Head of caudate nucleus (tissue), 42 donors: ENCODE measurements at places on chromosomes 6 and 20.

GRCh38 chr6:44041461-44042260 is 85.6 kb downstream of the MRPL14 start:
- peak; percentile 69 for DNase-seq

DNA sequence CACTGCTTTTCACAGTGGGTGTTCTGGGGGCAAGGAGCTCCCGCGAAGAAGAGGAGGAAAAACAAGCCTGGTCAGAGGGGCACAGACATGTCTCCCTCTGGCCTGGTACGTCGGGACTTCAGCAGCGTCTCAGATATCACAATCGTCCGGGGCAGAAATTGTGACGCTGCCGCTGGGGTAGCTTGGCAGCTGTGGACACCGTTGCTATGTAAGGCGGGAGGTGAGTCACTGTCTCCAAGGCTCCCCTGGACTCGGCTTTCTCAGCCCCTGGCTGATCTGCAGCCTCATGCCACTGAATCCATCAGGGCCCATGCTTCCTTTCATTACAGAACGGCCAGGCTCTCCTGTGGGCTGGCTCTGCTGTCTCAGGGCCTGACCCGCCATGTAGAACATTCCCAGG is 98.7 kb downstream of the SULF2 start:
- no peak for DNase-seq

- DNase-seq = no peak
These were observed 41.2 kb downstream of the KCNK5 start for GRCh38 chr6:39188098-39188450.

- DNase-seq = no peak
These were observed 288.7 kb downstream of the CD109 start for GRCh38 chr6:73984571-73985210.

DNA sequence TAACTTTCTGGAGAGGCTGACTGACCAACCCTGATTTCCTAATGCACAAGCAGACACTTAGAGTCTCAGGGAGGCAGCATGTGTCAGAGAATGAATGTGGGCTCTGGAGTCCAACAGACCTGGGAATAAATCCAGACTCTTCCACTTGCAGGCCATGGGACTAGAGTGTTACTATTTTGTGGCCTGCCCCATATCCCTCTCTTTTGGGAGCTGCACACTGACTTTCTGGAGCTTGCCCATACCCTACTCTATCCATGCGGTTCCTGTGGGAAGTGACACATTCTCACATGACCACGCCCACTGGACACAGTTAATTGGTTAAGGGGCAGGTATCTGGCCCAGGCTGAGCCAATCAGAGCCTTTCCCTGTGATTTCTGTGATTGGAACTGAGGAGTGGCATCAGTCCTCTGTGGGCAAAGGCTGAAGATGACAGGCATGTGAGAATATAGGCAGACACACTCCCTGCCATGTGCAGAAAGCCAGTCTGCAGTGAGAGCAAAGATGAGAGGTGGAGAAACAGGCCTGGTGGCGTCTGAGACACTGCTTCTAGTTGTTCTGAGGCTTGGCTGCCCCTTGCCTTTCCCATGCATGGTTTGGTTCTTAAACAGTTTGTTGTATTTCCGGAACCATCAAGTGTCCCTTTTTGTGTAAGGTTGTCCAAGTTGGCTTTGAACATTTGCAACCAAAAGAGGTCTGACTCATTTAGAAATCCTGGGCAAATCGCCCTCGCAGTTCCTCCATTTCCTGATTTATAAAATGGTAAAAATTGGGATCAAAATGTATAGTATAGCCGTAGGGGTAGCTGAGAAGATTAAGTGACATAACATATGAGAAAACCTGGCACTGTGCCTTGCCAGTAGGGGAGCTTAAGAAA is 125.6 kb downstream of the CDC5L start:
- no peak for DNase-seq

GRCh38 chr6:56995347-56995902 is 40.5 kb downstream of the BEND6 start:
- no peak for DNase-seq

- DNase-seq = no peak
These were observed 39.3 kb downstream of the NINL start for GRCh38 chr20:25546048-25546447.

- peak; percentile 37 for DNase-seq
These were observed 11.3 kb downstream of the SERPINB9 start for GRCh38 chr6:2891768-2892170.

- DNase-seq = peak; percentile 76
These were observed at the start of gene ZBTB2 for GRCh38 chr6:151391471-151392413. Gene ZBTB2, minus strand, starts transcription at chr6:151391559. Its CDS starts 17,922 bp downstream, at chr6:151373637.

DNA sequence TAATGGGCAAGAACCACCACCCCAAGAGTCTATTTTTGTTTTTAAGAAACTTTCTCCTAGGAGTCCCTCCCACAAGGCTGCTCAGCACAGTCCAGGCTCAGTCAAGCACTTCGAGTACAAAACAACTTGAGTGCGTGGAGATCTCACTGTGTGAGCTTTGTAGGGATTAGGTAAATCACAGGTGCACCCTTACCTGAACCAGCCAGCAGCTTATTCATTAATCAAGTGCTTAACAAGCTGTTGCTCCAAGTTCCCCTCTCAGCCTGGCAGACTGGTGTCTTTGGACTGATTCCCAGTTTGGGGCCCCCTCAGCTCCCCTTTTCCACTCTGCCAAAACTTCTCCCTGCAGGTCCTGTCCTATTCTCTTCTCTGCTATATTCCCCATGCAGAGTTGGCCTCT is 133.1 kb downstream of the LY86 start:
- DNase-seq = no peak

GRCh38 chr6:131631625-131632289 is 3.7 kb upstream of the MED23 start:
- DNase-seq = no peak

- DNase-seq = no peak
These were observed 1.1 kb upstream of the JPH2 start for GRCh38 chr20:44187772-44188709.

DNA sequence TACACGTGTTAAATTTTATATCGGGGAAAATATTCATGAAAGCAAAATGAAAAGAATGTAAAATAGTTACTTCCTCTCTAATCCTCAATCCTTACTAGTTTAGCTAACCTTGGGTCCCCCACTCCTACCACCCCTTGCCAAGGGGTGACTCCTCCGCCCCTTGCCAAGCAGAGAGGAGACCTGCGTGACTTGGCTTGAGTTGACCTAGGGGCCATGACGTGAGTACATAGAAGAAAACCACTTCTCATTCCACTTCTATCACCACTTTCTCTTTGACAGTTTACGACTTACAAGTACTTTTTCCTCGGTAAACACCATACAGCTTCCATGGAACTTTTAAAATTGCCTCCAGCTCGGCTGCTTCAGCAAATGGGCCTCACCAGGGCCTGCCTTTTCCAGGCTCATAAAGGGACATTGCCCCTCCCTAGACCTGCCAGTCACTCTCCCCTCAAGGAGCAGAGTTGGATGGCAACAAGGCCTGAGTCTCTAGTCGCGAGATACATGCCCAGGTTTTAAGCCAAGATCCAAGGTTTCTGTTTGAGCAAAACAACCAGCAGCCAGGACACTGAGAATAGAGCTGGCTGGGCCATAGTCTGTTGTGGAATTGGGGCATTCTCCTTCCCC is 29.9 kb downstream of the SDCBP2 start:
- no peak for DNase-seq

- DNase-seq = no peak
These were observed 919.0 kb downstream of the KIF16B start for GRCh38 chr20:15654208-15654649.

DNA sequence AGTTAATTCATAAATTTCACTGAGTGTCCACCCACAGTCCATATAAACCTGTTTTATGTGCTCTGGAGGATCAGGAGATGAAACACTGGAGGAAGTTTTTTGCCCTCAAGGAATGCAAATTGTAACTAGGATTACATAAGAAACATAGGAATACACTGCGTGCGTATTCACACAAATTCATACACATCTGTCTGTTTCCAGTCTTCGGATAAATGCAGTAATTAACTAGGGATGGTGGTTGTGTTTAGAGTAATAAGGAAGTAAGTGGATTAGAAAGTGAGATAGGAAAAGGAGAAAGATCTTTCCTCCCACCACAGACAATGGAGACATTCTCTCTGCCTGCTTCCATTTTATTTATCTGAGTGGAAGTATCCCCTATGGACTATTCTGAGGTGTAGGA is 35.7 kb upstream of the POPDC3 start:
- no peak for DNase-seq
